ENCODE measurements at places on chromosomes 4 and X. TPM values are rescaled to one million over a fixed set of nuclear protein-coding genes. Genes with fewer than 3 reads are reported as not detected.

GRCh38 chrX:120356084-120356483 is 5.8 kb upstream of the ATP1B4 start:
- no peak overlapping the region for H3K4me3 ChIP-seq
- H3K4me1 ChIP-seq: no peaks in the 10 kb centered on the region
- no peaks in the 10 kb centered on the region for H3K27me3 ChIP-seq
- DNase-seq: no peak
- H3K27ac ChIP-seq: no peak overlapping the region

- H3K4me3 ChIP-seq: peak overlapping the region; percentile 56
- peak overlapping the region; percentile 87 for H3K27ac ChIP-seq
- H3K4me1 ChIP-seq: peaks cover 7% of the 10 kb centered on the region
- H3K27me3 ChIP-seq: no peaks in the 10 kb centered on the region
- no peak for DNase-seq
- no peaks in the 10 kb centered on the region for H3K36me3 ChIP-seq
Measured at GRCh38 chr4:15938182-15938581, 358 bp downstream of the FGFBP1 start.

DNA sequence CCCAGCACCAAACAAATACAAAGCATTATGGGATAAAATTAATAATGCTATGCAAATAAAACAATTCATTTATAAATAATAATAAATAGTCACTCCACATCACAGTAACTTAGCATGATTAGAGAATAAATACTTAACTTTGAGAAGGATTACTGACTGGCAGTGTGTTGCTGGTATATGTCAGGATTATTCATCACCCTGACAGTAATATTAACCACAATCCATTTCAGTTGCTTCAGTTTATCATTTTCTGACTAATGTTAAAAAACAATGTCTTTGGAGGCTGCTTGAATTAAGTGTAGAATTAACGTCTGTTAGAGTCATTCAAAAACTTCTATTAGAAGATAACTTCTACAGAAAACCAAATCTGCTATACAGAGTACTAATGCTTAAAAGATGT is 124.1 kb upstream of the MAB21L2 start:
- H3K4me3 ChIP-seq: no peak overlapping the region
- H3K27me3 ChIP-seq: no peaks in the 10 kb centered on the region
- no peaks in the 10 kb centered on the region for H3K36me3 ChIP-seq
- no peak for DNase-seq
- no peaks in the 10 kb centered on the region for H3K4me1 ChIP-seq

- H3K27ac ChIP-seq: no peak overlapping the region
- H3K4me3 ChIP-seq: no peak overlapping the region
- DNase-seq: no peak
- no peaks in the 10 kb centered on the region for H3K4me1 ChIP-seq
- no peaks in the 10 kb centered on the region for H3K27me3 ChIP-seq
- H3K36me3 ChIP-seq: no peaks in the 10 kb centered on the region
Measured at GRCh38 chrX:19382555-19383145, 38.9 kb downstream of the PDHA1 start.

DNA sequence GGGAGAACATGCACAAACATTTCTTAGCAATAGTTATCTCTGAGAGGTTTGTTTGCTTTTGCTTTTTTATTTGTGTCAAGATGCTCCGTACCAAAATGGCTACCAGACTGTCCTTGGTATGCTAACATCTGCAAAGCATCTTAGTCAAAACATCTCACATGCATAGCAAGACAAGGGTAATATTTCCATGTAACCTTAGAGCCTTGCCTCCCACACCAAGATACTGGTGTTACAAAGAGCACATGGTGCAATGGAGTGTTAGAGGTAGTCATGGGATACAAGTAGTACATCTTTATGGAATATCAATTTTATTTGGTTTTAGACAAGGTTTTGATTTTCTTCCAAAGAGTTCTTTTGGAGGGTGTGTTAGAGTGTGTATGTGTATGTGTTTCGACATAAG is 109.7 kb downstream of the NR3C2 start:
- no peak for DNase-seq
- H3K4me1 ChIP-seq: no peaks in the 10 kb centered on the region
- no peak overlapping the region for H3K27ac ChIP-seq
- H3K27me3 ChIP-seq: no peaks in the 10 kb centered on the region
- H3K36me3 ChIP-seq: no peaks in the 10 kb centered on the region
- no peak overlapping the region for H3K4me3 ChIP-seq

- H3K4me3 ChIP-seq: no peak overlapping the region
- no peaks in the 10 kb centered on the region for H3K27me3 ChIP-seq
- peak overlapping the region; percentile 83 for H3K27ac ChIP-seq
- no peak for DNase-seq
- no peaks in the 10 kb centered on the region for H3K36me3 ChIP-seq
Measured at GRCh38 chr4:168878623-168879022, 131.4 kb downstream of the CBR4 start.

- no peaks in the 10 kb centered on the region for H3K27me3 ChIP-seq
- no peaks in the 10 kb centered on the region for H3K4me1 ChIP-seq
- DNase-seq: no peak
- H3K4me3 ChIP-seq: no peak overlapping the region
- H3K27ac ChIP-seq: no peak overlapping the region
Measured at GRCh38 chr4:135368831-135369230, 1167.2 kb upstream of the PABPC4L start.

DNA sequence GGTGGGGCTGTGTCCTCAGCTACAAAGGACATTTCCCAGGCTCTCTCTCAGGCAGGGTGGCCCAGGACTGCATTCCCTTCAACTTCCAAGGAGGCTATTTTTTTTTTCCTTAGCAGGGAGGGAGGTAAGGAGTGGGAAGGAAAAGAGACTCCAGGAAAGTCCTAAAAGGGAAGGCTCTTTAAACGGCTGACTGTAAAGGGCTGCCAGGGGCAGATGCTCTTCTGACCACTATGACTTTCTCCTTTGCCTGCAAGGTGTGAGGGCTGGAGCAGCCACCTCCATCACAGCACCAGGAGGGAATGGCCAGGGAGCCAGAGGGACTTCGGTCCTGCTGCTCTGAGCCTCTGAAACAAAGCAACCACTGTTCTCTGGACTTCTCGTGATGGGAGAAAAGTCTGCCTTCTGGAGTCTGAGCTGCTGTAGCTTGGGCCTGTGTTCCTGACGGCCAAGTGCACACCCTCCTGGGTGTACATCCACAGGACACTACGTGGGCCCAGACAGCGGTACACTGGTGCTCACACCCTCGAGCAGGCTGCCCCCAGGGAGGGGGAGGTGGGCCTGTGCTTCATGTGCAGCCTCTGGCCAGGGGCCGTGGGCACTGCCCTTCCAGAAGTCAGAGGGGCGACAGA is 17.9 kb downstream of the NAT8L start:
- H3K36me3 ChIP-seq: no peaks in the 10 kb centered on the region
- DNase-seq: no peak
- H3K27me3 ChIP-seq: no peaks in the 10 kb centered on the region

DNA sequence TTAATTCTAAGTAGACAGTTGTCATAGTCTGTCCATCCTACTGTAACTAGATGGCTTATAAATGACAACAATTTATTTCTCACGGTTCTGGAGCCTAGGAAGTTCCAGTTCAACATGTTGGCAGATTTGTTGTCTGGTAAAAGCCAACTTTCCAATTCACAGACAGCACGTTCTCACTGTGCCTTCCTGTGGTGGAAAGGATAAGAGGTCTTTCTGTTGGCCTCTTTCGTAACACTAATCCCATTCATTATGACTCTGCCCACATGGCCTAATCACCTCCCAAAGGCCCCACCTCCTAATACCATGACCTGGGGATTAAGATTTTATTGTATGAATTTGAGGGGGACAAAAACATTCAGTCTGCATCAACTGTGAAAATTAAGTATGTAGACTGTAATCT is 83.2 kb downstream of the GALNTL6 start:
- no peak overlapping the region for H3K27ac ChIP-seq
- DNase-seq: no peak
- no peak overlapping the region for H3K4me3 ChIP-seq
- H3K36me3 ChIP-seq: no peaks in the 10 kb centered on the region
- no peaks in the 10 kb centered on the region for H3K4me1 ChIP-seq
- H3K27me3 ChIP-seq: no peaks in the 10 kb centered on the region

DNA sequence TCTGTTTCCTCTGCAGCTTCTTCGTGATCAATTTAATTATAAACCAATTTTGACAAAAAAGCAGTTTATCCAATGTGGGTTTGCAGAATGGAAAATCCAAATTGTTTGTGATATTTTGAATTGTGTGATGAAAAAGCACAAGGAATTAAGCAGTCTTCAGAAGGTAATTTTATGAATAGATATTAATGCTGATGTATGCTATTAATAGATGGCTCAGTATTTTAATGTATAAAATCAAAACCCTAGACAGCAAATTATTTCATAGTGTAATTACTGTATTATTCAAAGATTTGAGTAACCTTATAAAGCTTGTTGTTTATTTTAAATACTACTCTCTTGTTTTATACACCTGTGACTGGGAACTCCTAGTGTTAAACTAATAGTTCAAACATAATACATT is 20.0 kb downstream of the CEP44 start:
- H3K4me3 ChIP-seq: no peak overlapping the region
- no peak for DNase-seq
- no peak overlapping the region for H3K27ac ChIP-seq
- no peaks in the 10 kb centered on the region for H3K36me3 ChIP-seq
- no peaks in the 10 kb centered on the region for H3K4me1 ChIP-seq

DNA sequence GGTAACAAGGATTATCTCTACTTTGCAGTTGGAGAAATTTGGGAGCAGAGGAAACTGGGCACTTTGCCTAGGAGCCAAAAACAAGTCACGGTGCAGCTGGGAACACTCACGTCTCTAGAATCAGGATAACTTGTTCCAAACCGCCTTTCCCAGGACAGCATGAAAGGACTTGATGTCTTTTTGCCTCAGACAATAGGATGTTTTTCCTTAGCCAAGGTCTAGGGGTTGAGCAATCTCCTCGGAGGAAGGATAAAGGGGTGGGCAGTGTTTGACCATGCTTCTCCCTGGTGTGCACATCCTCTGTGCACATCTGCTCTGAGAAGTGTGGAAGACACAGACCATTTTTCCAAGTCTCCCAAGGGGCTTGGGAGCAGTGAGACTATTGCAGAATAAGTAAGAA is 1.7 kb upstream of the SPARCL1 start:
- peak; percentile 15 for DNase-seq
- H3K4me3 ChIP-seq: peak overlapping the region; percentile 60
- H3K27me3 ChIP-seq: no peaks in the 10 kb centered on the region
- H3K36me3 ChIP-seq: no peaks in the 10 kb centered on the region
- peaks cover 27% of the 10 kb centered on the region for H3K4me1 ChIP-seq

DNA sequence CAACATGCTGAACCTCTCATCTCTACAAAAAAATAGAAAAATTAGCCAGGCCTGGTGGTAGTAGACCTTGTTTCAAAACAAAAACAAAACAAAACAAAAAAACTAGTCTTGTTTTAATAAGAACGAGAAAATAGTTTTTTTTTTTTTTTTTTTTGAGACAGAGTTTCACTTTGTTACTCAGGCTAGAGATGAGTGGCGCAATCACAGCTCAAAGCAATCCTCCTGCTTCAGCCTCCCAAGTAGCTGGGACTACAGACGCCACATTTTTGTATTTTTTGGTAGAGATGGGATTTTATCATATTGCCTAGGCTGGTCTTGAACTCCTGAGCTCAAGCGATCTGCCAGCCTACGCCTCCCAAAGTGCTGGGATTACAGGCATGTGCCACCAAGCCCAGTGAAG is 47.7 kb upstream of the UGDH start:
- no peak for DNase-seq
- H3K27me3 ChIP-seq: no peaks in the 10 kb centered on the region
- no peak overlapping the region for H3K27ac ChIP-seq
- no peak overlapping the region for H3K4me3 ChIP-seq
- no peaks in the 10 kb centered on the region for H3K36me3 ChIP-seq
- peaks cover 25% of the 10 kb centered on the region for H3K4me1 ChIP-seq

- no peaks in the 10 kb centered on the region for H3K4me1 ChIP-seq
- H3K36me3 ChIP-seq: no peaks in the 10 kb centered on the region
- DNase-seq: no peak
- no peak overlapping the region for H3K27ac ChIP-seq
Measured at GRCh38 chr4:45931154-45931553, 192.7 kb downstream of the GABRG1 start.

GRCh38 chr4:73897380-73898136 is 28.4 kb downstream of the CXCL1 start:
- H3K27ac ChIP-seq: no peak overlapping the region
- H3K4me1 ChIP-seq: no peaks in the 10 kb centered on the region
- H3K4me3 ChIP-seq: no peak overlapping the region
- no peaks in the 10 kb centered on the region for H3K36me3 ChIP-seq

DNA sequence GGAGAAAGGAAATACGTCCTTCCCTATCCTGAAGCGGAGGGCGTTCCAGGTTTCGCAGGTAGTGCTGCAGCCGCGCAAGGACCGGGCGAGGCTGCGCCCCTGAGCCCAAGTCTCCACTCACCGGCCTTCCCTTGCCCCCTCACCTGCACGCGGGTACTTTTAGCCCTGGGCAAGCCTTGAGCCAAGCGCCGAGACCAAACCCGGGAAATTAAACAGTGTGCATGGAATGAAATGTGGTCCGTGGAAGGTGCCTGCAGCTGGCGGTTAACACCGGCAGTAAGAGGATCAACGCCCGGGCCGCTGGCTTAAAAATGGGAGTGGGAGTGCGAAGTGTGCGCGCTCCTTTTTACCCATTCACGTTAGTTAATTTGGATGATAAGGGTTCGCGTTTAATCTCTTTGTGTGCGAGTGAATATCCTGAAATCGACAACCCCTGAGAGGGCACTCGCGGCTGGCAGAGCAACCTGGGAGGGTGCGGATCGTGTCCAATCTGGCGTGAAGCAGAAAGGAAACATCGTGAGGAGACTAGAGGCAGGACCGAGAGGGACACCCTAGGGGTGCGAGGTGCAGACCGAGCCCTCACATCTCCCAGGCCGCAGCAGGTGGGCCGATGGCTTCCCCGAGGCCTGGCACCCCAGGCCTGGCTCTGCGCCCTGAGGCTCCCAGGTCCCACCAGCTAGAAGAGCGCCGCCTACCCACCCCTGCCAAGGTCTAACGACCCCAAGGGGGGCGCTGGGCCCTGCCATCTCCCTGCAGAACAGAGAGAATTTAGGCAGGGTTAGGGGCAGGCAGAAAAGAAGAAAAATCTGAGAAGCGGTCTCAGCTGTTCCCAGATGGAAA is 2.0 kb upstream of the HELT start:
- H3K4me3 ChIP-seq: no peak overlapping the region
- peaks cover 54% of the 10 kb centered on the region for H3K4me1 ChIP-seq
- H3K27me3 ChIP-seq: peaks cover 15% of the 10 kb centered on the region
- no peak for DNase-seq
- no peak overlapping the region for H3K27ac ChIP-seq
- no peaks in the 10 kb centered on the region for H3K36me3 ChIP-seq

GRCh38 chr4:122709236-122709635 is 23.3 kb upstream of the BBS12 start:
- peaks cover 8% of the 10 kb centered on the region for H3K27me3 ChIP-seq
- no peaks in the 10 kb centered on the region for H3K36me3 ChIP-seq
- no peak overlapping the region for H3K27ac ChIP-seq
- no peak overlapping the region for H3K4me3 ChIP-seq

- H3K36me3 ChIP-seq: no peaks in the 10 kb centered on the region
- no peak overlapping the region for H3K27ac ChIP-seq
- peaks cover 24% of the 10 kb centered on the region for H3K4me1 ChIP-seq
- H3K4me3 ChIP-seq: no peak overlapping the region
- no peak for DNase-seq
Measured at GRCh38 chrX:9471571-9471985, 6.7 kb downstream of the TBL1X start.

GRCh38 chrX:31058284-31058683 is 13.6 kb downstream of the FTHL17 start:
- no peaks in the 10 kb centered on the region for H3K36me3 ChIP-seq
- no peaks in the 10 kb centered on the region for H3K4me1 ChIP-seq
- no peak for DNase-seq

Gene ZNF185
- 226 TPM for total RNA-seq

Gene CT45A5
- not detected for total RNA-seq

Gene F9
- total RNA-seq: not detected

Gene GLRA2
- not detected for total RNA-seq

Gene PPP2R2C
- 32.0 TPM for total RNA-seq

Gene ATP1B4
- not detected for total RNA-seq

Gene PAGE5
- not detected for total RNA-seq
